ENCODE measurements at places on chromosomes 6 and 20.

GRCh38 chr6:52984247-52984646 lies 10.8 kb downstream of the GSTA4 start:
- DNase-seq: no peak

- no peak for DNase-seq
These were observed 16.7 kb upstream of the TGM6 start for GRCh38 chr20:2364044-2364443.

- no peak for DNase-seq
These were observed 161.8 kb upstream of the RIMS1 start for GRCh38 chr6:71724456-71725125.

DNA sequence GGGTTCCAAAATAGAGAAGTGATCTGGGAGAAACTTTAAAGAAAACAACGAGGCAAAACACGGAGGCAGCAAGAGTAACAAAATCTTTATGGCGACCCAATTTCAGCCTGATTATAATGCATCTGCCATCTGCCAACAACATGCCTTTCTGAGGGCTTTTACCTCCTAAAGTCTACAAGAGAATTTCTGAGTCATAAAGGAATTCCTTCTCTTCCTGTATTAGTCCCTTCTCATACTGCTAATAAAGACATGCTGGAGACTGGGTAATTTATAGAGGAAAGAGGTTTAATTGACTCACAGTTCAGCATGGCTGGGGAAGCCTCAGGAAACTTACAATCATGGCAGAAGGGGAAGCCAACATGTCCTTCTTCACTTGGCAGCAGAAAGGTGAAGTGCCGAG lies 226.6 kb downstream of the HACE1 start:
- DNase-seq: no peak

DNA sequence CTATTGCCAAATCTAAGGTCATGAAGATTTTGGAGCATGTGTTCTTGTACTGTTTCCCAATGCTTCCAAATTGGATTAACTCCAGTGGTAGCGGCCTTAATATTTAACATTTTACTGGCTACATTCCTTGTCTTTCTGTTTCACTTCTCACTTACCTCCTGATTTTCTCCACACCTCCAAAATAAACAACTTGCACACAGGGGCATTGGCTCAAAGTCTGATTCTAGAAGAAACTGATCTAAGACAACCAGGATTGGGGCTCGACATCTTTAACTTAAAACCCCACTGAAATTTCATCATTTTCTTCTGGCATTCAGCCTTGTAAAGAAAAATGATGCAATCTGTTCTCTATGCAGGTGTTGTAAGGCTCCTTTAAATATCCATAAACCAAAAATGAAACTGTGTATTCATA lies 557.9 kb upstream of the ID4 start:
- no peak for DNase-seq

DNA sequence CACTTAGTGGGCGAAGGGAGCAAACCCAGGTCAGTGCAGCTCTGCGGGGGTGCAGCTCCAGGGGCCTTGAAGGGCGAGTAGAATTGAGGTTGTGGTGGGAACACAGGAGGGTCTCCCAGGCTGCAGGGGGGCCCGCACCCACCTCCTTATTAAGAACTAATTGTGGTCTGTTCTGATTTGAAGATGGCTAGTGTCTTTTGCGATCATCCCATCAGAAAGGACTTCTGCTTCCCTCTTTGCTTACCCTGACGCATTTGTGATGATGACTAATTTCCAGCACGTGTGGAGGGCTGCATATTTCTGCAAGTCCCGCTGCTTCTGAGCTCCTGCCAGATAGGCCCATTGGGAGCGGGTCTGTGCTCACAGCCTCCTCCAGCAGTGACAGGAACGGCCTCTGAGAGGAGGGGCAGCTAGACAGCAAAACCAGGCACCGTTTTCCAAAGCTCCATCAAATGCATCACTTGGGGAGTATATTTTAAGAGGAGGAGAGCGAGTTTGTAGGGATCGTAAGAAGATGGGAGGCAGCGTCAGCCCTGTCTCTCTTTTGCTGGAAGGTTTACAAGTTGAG lies 268.9 kb downstream of the CDH4 start:
- DNase-seq: no peak

DNA sequence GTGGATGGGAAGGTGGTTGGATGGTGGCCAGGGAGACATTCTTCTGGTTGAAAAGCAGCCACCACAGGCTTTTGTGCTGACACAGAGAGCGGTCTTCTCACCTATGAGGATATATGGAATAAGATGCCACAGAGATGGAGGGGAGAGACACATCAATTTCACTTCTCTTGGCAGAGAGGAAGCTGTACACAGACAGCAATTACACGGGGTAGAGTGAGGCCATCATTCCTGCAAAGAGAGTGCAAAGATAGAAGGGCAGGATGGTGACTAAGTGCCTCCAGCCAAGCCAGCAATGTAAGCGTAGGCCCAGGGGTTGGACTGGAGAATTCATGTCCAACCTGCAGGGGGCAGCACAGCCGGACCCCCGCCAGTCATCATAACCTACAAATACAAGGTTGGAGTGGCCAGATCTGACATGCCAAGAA lies 56.4 kb downstream of the NRN1 start:
- DNase-seq: peak; percentile 59

DNA sequence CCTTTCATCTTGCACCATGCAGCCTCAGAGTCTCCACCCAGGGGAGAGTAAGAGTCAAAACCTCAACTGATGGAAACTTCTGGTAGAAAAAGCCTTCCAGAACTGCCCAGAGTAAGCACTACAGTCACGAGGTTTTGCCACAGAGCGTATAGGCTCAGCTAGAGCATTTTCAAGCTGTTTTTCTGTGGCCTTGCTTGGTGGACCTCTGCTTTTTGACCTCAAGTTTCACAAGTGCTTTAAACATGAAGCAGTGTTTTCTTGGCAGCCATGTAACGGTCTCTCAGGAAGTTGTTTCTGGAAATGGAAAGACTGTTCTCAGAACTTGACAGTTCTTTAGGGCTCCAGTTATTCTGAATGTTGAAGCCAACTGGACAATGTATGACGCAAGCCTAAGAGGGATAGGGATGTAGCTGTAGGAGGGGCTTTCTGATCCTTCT lies 146.5 kb downstream of the ZDHHC14 start:
- DNase-seq: no peak

- DNase-seq: no peak
These were observed 33.3 kb downstream of the CPNE5 start for GRCh38 chr6:36805917-36806316.

GRCh38 chr6:100446115-100447080 lies 18.3 kb downstream of the SIM1 start:
- no peak for DNase-seq

DNA sequence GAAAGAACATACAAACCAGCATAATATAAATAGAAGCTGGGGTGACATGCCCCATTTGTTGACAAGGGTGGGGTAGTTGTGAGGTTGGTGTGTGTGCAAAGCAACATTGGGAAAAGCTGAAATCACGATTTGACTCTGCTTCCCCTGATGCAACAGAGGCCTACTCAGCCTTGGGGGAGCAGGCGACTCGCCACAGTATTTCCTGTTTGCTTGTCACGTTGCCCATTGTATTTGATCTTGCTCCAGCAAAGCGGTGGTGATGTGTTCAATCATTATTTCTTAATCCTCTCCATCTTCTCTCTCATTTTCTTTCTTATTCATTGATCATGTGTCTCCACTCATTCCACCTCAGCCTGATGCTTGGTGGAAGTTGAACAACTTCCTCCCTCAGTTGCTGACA lies 165.8 kb upstream of the CITED2 start:
- DNase-seq: no peak

DNA sequence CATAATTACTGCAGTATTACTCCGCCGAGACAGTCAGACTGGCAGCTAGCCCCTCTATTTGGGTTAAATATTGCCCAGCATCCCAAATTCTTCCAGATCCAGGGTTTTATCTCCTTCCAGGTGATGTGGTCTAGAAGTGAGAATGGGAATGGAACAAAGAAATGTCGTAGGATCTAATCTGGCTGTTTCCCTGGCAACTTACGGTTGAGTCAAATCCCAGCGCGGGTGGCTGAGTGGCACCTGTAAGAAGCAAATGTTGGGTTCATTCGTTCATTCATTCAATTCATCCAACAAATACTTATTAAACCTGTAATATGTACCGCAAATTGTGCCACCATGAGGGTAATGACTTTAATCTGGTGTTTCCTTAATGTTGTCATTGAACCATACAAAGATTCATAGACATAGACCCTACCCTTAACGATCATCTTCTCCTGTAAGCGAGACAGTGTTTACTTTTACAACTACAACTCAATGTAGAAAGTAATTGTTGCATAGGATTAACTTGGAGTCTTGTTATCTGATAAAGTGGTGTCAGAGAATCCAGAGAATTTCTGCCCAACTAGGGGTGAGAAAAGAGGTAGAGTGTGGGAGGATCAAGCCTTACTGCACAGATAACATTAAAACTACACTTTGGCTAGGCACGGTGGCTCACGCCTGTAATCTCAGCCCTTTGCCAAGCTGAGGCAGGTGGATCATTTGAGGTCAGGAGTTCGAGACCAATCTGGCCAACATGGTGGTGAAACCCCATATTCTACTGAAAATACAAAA lies 91.3 kb upstream of the ADGRF1 start:
- DNase-seq: no peak

- no peak for DNase-seq
These were observed 19.1 kb downstream of the ANKS1A start for GRCh38 chr6:34908194-34908593.

DNA sequence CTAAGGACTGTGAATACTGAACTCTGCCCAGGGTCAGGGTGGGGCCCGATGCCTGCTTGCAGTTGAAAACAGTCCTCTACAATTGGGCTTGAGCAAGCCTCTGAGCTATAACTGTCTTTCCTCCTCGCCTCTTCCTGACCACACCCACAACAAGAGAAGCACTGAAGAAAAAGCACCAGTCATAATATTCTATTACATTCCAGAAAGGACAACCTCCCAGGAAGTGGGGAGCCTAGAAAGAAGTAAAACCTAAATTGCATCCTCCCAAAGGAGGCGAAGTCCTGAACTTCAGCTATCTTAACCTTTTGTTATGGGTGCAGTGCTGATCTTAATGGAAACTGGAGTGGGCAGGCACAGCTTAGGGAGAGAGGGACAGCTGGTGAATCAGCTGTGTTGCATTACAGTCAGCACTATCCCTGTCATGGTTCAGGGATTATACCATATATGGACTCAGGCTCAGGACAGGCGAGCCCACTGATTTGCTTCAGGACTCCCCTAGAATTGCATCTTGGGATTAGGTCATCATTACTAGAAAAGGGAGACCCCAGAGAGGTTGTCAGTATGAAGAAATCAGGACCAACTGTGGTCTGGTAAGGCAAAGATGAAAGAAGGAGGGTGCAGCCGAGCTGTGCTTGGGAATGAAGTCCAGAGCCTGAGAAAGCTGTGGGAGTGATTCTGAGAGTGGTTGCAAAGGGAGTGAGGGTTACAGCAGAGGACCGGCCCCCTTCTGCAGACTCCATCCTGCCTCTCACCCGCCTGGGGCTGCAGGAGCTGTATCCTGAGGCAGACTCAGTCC lies 18.3 kb upstream of the TRAM2 start:
- no peak for DNase-seq

DNA sequence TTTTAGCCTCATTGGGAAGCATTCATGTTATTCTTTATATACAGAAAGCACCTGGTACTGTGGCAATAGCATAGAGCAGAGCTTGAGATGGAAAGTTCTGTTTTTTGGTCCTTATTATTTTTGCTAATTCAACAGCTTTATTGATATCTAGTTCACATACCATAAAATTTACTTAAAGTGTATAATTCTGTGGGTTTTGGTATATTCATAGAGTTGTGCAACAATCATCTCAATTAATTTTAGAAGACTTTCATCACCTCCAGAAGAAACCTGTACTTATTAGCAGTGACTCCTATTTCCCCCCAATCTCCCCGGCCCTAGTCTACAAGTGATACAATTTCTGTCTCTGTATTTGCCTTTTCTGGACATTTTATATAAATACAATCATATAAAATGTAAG lies 77.4 kb downstream of the ANKRD6 start:
- no peak for DNase-seq

GRCh38 chr6:35047265-35048011 lies 93.7 kb downstream of the TCP11 start:
- no peak for DNase-seq

GRCh38 chr6:14429396-14429795 lies 311.8 kb downstream of the CD83 start:
- no peak for DNase-seq

GRCh38 chr6:163344411-163344810 lies 70.1 kb upstream of the QKI start:
- DNase-seq: no peak
